ENCODE measurements at places on chromosomes 11 and 22.

DNA sequence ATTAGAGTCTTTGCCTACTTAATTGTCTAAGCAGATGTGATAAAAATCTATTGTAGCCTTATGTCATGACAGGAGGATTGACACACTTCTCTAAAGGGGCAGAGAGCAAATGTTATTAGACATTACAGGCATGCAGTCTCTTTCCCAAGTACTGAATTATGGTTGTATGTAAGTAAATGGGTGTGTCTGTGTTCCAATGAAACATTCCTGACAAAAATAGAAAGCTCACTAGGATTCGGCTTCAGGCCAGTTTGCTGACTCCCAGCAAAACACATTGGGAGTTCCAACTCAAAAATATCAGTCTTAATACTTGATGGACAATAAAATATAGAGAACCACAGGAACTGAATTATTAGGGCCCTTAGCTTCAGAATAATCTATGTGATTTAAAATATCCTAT lies 1480.4 kb downstream of the FAM181B start:
- DNase-seq: no peak

DNA sequence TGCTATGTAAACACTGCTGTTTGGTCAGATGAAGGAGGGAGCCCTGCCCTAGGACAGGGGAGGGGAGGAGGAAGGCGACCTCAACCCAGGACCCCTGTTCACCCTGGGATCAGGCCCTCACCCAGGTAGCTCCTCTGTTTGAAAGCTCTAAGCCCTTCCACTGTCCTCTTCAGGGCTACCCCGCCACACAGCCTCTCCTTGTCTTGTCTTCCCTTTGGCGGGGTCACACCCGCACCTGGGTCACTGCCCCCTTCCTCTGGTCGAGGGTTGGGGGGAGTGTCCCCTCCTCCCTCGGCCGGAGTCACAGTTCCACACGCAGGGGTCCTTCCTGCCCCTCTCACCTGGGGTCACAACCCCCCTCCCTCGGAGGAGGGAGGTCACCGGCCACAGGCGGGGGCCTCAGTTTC lies 463 bp upstream of the PTPMT1 start:
- no peak for DNase-seq

GRCh38 chr11:15742626-15743519 lies 613.5 kb downstream of the SOX6 start:
- DNase-seq: no peak

DNA sequence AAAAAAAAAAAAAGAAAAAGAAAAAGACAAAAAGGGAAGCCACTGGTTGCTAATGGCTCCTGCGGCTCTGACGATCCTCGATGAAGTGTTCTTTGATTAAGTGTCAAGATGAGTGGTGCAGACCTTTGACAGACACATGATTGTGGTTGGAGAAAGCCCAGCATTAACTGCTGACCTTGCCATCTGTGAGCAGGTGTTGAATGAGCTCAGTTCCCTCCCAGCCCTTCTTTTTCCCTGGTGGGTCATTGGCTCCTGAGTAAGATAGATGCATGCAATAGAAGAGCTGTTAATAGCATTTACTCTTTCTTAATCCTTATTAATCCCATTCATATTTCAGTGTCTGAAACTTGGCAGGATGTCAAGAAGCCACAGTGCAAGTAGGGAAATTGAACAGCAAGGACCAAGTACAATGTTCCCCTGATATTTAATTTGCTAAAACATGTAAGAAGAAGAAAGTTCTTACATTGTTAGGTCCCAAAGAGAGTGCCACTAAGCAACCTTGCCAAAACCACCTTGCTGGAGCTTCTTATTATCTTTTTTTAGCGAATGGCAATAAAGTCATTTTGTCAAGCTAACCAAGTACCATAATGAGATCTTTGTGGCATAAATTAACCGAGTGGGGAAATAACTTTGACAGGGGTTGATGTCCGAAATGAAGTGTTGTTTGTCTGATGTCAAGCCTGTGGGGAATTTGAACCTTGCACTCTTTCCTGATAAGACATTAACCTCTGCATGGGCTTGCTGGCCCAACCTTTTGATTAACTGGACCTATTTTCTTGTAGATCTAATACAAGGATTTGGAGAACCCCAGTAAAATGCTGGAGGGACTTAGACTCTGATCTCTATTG lies 113.7 kb downstream of the PTPRJ start:
- DNase-seq: no peak

- DNase-seq: no peak
Observed at GRCh38 chr11:118051611-118052461, 25.0 kb upstream of the TMPRSS4 start.

DNA sequence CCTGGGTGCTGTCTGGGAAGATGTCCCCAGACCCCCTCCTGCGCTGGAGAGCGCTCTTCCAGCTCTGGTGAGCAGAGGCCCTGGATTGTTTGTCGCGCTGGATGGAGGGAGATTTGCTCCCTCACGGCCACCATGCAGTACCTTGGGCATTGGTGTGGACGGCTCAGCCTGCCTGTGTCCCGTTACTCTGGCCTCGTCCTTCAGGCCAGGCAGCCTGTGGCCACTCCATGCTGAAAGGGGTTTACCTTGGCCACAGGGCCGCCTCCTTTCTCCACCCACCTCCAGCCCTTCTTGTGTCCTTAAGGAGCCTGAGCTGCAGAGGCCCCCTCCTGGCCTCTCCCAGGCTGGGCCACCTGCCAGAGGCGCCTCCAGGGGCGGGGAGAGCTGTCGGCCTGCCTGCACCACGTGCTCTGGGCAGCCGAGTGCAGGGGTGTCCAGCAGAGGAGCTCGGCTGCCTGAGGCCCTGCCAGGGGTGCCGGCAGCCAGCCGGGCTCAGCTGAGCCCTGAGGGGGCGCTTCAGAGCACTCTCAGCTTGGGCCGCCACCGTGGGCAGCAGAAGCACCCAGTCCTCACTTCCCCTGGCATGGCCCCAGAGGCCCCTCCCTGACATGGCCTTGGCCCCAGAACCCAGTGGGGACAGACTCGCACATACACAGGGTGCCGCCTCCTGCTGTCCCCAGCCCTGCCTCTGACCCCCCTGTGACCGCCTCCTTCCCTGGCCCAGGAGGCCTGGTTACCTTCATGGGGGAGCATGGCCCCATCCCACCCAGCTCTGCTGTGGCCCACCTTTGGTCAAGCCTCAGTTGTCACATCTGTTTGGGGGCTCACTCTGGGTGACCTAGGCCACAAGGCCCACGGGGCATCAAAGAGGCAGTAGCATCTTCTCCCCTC lies 3.4 kb downstream of the CCND1 start:
- no peak for DNase-seq

DNA sequence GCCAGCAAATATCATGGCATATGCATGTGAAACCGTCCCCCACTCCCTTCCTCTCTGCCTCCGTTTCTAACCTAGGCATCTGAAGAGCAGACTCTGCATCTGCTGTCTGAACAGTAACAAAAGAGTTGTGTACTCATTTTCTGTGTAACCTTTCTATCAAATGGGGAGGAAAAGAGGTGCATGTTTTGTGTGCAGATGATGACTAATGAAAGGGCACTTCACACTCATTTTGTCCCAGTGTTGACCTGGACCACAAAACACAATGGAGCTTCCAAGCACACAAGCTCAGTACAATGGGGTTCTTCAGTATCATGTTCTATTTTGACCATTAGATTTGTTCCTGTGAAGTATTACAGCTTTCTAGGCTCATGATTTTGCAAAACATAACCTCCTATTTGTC lies 13.0 kb downstream of the JHY start:
- no peak for DNase-seq

- no peak for DNase-seq
Observed at GRCh38 chr11:69984457-69985261, 93.5 kb upstream of the ANO1 start.

- DNase-seq: no peak
Observed at GRCh38 chr11:109706945-109707344, 285.0 kb downstream of the C11orf87 start.

DNA sequence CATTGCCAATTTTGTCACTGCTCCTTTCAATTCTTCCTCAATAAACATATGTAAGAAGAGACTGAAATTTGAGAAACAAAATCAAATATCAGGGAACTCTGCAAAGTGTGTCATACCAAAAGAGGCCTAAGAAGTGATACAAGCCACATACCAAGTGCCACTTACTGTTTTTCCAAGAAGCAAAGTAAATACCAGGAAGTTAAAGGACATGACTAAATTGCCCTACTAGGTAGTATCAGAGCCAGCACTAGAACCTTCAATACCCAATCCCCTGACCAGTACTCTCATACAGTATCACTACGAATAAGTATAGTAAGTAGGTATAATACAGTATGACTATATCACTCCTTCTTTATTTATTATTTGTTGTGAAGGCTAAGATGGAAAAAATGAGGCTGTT lies 13.6 kb downstream of the MAML2 start:
- no peak for DNase-seq

- no peak for DNase-seq
Observed at GRCh38 chr11:17233101-17233500, 25.3 kb upstream of the PIK3C2A start.

DNA sequence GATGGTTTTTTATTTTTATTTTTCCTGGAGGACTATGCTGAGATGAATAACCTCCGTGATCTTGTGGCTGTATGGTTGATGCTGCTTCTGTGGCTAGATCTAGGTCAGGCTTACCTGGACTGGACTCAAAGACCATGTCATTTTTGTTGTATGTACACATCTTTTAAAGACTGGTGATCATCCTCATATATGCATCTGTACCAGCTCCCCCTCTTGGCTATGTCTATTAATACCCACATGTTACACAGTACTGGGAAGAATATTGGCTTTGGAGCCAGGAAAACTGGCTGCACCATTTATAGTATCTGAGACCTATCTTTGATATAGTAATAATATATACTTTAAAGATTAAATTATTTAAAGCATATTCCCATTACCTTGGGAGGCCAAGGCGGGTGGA lies 18.4 kb upstream of the PITPNB start:
- DNase-seq: no peak

GRCh38 chr11:124541204-124541603 lies 2.2 kb downstream of the OR8B12 start:
- no peak for DNase-seq

All from cortex of kidney (tissue), 1 donor.